AML-193 (cell line): ENCODE measurements at places on chromosomes 1 and 21.

- no peak for DNase-seq
Observed at GRCh38 chr1:148315071-148315811, 163.2 kb upstream of the NBPF11 start.

- no peak for DNase-seq
Observed at GRCh38 chr21:41664881-41665765, 101.7 kb downstream of the RIPK4 start.

- no peak for DNase-seq
Observed at GRCh38 chr1:183769956-183770815, 34.7 kb upstream of the RGL1 start.

- peak; percentile 66 for DNase-seq
Observed at GRCh38 chr1:46724991-46725735, 6.2 kb upstream of the EFCAB14 start.

DNA sequence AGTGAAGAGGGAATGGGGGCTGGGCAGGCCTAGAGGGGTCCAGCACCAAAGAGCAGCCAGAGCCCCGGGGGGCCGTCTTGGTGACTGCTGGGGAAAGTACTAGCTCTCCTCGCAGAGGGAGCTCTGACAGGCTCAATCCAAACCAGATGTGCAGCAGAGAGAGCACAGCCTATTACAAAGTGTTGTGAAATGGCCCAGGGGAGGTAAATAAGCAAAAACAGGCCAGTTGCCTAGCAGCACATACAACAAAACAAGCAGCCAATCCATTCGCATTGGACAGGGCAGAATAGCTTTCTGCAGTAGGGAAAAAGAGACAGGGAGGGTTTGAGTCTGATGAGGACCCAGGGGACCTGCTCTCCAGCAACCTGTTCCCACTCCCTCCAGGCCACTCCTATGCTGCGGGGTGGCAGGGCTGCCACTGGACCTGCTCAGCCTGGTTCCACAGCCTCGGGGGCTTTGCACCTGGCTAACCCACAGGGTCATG lies 239.6 kb upstream of the FGGY start:
- DNase-seq = no peak

GRCh38 chr1:226443439-226443838 lies 35.5 kb upstream of the PARP1 start:
- DNase-seq = no peak

- DNase-seq = no peak
Observed at GRCh38 chr1:217627431-217627830, 3.5 kb downstream of the GPATCH2 start.

DNA sequence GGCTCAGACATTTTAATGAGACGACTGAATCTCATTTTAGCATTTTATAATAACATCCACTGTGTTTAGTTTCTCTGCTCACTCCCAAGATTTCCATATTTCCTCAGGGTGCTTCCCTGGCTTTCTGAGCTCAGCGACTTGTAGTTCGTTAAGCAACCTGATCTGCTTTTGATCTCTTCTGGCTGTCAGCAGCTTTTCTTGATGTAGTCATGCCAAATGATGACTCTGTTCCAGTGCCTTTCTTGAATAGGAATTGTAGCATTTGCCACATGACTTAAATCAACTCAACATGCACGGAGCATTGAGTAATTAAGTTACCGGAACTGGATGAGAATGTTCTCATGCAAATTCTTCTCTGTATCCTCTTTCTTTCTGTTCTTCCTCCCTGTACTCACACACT lies 246.1 kb downstream of the FMN2 start:
- no peak for DNase-seq

- no peak for DNase-seq
Observed at GRCh38 chr1:235060607-235061470, 67.8 kb downstream of the TOMM20 start.

GRCh38 chr1:174391716-174392115 lies 56.0 kb upstream of the GPR52 start:
- no peak for DNase-seq

GRCh38 chr1:216929870-216930582 lies 206.8 kb upstream of the ESRRG start:
- no peak for DNase-seq

- no peak for DNase-seq
Observed at GRCh38 chr1:22913421-22914141, 59.1 kb downstream of the LACTBL1 start.

GRCh38 chr1:6033986-6034749 lies 11.5 kb upstream of the KCNAB2 start:
- no peak for DNase-seq

DNA sequence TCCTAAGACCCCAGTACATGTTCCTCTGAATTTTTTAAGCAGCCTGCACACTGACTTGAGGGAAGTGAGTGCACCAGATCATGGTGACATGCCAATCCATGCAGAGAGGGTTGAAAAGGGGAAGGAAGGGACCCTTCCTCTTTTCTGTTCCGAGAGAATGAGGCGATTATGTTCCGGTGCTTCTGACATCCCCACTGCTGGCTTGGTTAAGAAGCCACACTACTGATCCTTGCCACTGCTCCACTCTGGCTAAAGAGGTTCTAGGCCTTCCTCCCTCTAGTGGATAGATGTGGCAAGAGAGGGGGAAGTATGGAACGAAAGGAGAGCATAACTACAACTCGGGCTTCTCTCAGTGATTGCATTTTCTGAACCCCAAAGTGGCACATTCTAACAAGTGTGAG lies 1.8 kb upstream of the CYB5R1 start:
- peak; percentile 99 for DNase-seq

DNA sequence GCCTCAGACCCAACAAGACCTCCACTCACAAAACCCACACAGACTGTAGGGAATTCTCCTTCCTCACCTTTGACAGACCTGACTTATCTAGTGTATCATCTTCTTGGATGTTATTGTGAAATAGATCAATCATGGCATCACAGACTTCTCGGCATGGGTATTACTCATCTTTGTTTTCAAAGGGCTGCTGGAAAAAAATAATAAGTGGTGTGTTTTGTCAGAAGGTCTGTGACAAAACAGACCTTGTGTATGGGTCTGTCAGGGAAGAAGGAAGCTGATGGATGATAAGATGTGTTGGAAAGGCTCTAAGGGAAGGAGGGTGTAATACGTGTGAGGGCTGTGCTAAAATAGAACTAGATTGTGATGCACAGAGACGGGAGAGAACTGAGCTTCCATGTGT lies 13.9 kb upstream of the S100A7 start:
- DNase-seq = no peak

DNA sequence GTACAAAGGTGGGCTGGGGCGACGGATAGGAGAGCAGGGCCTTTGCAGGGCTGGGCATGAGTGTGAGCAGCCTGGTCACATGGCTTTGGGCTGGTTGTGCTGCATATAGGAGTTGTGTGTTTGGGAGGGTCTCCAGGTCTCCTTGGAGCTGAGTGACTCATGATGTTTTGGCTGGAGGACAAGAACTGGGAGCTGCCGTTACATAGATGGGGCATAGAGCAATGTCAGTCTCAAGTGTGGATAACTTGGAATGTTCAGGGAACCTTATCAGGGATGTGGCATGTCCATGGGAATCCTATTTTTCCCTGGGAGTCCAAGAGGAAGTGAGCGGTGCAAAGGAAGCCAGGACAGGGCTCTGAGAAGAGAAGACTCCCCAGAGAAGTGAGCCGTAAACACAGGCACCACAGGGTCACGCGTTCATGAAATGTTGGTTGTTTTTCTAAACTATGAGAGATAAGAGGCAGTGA lies 136.4 kb upstream of the KCNE2 start:
- no peak for DNase-seq

DNA sequence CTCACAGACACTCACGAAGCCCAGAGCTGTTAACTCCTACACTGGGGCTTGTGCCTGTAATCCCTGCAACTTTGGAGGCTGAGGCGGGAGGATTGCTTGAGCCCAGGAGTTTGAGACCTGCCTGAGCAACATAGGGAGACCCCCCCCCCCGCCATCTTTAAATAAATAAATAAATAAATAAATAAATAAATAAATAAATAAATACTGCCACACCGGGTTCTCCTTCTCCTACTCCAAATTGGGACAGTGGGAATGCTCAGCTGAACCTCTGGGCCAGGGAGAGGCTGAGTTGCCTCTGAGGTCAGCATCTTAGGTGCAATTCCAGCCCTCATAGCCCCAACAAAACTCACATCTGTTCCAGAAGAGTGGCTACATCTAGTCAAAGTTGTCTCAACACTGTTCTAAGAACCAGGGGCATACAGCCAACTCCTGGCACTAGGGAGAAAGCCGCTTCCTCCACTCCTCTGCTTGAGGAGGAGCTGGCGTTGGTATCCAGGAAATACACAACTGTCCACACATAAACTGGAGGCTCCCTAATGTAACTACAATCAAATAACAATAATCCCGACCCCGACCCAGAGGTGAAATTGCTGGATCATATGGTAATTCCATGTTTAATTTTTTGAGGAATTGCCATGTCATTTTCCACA lies 27.0 kb downstream of the C1orf216 start:
- no peak for DNase-seq

DNA sequence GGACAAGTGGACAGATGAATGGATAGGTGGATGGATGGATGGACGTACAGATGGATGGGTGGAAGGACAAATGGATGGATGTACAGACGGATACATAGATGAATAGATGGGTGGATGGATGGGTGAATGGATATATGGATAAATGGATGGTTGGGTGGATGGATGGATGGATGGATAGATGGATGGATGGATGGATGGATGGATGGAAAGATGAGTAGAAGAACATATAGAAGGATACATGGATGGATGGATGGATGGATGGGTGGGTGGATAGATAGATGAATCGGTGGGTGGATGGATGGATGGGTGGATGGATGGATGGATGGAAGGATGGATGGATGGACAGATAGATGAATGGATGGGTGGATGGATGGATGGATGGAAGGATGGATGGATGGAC lies 274.3 kb downstream of the KAZN start:
- DNase-seq = no peak

DNA sequence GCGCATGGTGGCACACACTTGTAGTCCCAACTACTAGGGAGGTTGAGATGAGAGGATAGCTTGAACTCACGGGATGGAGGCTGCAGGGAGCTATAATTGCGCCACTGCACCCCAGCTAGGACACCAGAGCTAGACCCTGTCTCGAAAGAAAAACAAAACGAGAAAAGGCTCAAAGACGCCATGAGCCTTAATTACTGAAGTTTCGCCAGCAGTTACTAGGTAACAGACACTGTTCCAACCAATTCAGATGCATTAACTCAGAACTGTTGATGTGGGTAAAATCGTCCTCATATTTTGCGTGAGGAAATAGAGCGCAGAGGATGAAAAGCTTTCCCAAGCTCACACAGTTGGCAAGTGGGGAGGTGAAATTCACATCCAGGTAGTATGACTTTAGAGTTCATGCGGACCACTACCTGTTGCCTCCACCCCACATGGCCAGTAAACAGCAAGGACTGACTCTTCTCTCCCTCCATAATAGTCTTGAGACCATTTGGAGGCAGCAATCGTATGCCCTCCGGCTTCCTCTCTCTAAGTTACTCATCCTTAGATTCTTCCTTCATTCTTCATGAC lies 40.1 kb downstream of the INAVA start:
- DNase-seq = no peak

DNA sequence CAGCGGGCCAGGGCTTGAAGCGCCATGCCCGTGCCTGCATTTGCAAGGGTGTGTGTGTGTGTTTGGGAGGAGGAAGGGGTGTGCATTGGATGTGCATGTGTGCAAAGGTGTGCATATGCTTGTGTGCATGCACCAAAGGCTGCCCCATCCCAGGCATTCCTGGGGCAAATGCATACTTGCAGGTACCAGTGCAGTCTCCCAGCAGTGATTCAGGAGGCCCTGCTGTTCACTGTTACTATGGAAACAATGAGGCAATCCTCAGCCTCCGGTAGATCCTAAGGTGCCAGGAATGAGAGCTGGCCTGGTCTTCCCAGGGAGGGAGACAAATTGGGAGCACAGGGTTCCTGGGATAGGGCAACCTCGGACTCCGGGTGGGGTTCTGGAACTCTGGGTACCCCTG lies 7.5 kb upstream of the FNDC5 start:
- DNase-seq = no peak

DNA sequence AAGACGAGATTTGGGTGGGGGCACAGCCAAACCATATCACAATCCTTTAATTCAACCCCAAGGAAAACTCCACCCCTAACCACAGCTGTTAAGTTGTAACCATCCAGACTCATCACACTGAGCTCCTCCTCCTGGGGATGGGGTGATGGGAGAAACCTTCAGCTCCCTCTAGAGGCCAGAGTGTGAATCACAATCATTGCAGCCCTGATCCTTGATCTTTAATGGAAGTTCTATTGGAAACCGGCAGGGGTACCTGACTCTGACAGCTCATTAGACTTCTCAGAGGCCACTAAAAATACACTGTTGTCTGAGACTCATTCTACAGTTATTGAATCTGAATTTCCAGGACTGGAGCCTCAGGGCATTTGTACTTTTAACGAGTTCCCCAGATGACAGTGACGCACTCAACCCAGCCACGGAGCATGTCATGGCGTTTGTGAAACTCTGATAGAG lies 127.2 kb downstream of the IGSF21 start:
- DNase-seq = peak; percentile 20
